Sigmoid colon (tissue), 7 donors: ENCODE measurements at places on chromosomes 4 and X. TPM values are rescaled to one million over a fixed set of nuclear protein-coding genes. Genes with fewer than 3 reads are reported as not detected.

DNA sequence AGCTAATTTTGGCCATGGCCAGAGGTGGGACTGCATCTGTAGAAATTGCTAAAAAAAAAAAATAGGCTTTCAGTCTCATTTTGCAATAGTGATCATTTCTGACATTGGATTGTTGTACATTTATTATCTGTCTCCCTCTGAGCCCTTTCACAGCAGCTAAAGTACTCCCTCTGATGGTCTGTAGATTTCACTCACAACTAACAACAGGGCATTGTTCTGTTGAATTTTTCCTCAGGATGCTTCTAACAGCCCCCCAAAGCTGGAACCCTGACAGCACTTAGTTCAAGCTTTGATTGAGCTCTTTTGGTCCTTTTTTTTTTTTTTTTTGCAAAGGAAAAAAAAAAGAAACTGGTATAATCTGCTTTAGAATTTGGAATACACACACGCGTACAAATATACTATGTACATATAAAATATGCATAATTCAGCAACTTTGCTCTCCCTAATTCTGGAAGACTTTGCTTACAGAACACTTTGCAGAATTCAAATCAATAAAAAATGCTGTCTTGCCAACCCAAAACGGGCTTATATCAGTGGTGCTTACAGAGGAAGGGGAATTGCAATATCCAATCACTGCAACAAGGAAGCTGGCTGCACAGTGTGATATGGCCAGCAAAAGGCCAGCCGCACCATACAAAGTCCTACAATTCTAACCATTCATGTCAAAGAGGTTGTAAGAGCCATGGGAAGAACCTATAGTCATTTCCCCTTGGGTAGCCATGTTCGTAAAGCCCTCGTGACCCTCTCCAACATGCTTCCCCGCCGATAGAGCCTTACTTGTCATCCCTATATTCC lies 406.4 kb downstream of the SMARCA1 start:
- DNase-seq = no peak

GRCh38 chr4:170227928-170228327 lies 138.2 kb upstream of the AADAT start:
- DNase-seq = no peak

DNA sequence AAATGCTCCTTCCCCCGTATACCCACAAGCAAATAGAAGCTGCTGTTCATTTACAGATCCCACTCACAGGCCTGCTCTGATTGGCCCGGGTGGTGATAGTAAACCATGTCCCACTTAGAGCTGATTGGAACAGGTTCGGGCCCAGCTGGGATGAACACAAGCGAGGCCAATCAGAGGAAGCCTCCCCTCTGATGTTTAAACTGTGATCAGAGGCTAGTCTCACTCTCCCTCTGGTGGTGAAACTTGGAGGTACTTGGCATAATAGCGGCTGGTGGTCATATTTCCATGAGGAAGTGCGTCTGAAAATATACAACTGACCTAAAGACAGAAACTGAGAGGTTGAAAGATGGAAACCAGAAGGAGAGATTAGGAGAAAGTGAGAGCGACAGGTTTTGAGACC lies 51.5 kb upstream of the TRPC3 start:
- no peak for DNase-seq

GRCh38 chr4:100566396-100566795 lies 48.6 kb upstream of the EMCN start:
- DNase-seq = no peak

- no peak for DNase-seq
These were observed 10.3 kb downstream of the DOK7 start for GRCh38 chr4:3473181-3473950.

The GAB3 gene
- 5.0 TPM for total RNA-seq

The FAM193A gene
- 32.4 TPM for total RNA-seq

The NSUN7 gene
- 3.6 TPM for total RNA-seq

The CA5B gene
- total RNA-seq = 3.9 TPM

The CXCL1 gene
- 1.5 TPM for total RNA-seq

The ZAR1 gene
- total RNA-seq = not detected
